Amniotic stem cell (primary cell): ENCODE measurements at places on chromosomes 7 and 10.

GRCh38 chr7:143299840-143300239 lies 11.7 kb downstream of the CASP2 start:
- no peak for DNase-seq

DNA sequence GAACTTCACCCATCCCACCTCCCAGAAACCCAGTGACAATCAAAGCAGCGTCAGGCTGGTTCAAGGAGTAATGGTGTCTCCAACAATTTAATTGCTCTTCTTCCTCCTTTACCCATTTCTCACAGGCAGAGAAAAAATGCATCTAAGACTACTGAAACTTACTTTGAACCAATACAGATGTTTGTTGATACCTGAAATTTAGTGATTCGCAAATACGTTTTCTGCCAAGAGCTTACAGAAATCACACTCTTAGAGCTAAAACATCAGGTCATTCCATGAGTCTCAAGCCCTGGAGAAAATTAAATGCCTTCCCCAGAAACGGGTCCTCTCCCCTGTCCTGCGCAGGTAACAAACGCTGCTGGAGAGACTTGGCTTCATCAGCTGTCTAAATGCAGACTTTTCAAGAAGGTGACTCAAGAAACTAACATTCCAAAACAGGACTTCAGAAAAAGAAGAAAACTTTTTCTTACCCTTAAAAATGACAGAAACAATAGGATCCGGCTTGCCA lies 443 bp downstream of the MYOF start:
- DNase-seq, result no peak

DNA sequence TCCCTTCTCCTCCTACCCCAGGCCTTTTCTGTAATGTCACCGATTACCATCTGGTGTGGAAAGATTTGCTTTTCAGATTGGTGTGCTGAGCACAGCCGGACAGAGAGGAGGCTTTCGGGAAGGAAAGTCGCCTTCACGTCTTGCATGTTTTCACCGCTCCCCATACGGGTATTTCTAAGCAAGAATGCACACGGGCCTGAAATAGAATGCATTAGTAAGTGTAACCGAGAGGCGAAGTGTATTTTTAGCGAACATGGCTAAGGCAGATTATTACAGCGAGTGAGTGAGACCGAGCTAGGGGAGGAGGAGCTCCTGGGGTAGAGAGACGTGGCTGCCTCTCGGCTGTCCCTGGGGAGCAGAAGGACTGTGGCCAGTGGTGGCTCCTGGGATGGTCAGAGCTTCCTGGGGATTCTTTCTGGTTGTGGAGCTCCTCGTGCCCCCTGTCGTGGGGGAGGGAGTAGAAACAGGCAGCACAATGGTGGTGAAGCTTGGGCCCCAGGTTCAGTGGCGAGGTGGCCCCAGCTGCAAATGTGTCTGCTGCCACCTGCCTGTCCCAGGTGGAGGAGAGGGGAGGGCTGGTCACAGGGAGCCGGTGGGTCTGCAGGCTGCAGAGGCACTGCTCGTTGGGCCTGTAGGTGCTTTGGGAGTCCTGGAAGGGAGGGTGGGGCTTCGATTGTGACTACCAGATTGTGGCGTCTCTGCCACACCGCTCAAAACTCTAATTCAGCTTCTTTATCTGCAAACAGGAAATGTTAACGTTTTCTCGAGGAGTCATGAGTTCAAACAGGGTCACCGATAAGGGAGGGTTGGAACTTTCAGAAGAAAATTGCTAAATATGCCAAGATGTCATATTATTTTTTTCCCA lies 135.8 kb downstream of the CAMK1D start:
- no peak for DNase-seq

DNA sequence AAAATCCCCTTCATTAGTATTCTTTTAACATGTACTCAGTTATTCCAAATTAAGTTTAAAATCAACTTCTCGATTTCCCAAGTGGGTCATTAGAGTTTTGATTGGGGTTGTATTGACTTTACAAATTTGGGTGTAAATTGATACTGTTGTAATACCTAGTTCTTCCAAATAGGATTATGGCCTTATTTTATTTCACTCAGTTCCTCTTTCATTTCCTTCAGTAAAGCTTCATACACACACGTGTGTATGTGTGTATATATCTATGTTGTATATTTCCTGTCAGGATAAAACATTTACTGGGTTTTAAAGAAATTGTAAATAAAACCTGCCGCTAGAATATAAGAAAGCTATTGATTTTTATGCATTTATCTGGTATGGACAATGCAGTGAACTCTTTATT lies 15.9 kb downstream of the YME1L1 start:
- DNase-seq, result no peak

DNA sequence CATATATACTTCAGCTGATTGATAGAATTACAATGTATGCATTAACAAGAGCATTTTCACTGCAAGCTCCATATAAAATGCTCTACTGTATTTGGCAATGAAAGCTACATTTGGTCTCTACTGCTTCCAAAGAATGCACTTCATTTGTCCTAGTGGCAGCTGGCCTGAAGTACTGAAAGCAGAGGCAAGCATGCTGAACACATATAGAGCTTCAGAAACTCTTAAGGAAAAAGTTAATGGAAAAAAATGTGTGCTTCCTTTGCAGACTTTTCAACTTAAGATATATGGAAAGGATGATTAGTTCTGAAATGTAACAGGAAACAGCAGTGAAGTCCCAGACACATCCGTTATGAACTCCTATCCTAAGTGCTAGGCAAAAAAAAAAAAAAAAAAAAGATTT lies 537.1 kb upstream of the POM121L12 start:
- no peak for DNase-seq

DNA sequence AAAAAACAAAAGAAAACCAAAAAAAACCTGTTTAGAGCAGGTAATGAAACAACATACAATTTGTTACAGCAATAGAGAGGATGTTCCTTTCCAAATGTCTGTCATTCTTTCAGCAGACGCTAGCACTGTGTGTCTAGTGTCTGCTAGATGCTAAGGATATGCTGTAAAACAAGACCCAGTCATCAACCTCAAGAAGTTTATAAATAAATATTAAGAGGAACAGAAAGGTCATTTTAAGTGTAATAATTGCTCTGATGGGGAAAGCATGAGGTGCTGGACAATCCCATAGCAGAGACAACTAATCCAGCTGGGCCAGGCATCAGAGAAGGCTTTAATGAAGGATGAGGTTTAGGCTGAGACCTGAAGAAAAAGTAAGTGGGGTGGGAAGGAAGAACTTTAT lies 23.3 kb upstream of the ASCC1 start:
- no peak for DNase-seq

DNA sequence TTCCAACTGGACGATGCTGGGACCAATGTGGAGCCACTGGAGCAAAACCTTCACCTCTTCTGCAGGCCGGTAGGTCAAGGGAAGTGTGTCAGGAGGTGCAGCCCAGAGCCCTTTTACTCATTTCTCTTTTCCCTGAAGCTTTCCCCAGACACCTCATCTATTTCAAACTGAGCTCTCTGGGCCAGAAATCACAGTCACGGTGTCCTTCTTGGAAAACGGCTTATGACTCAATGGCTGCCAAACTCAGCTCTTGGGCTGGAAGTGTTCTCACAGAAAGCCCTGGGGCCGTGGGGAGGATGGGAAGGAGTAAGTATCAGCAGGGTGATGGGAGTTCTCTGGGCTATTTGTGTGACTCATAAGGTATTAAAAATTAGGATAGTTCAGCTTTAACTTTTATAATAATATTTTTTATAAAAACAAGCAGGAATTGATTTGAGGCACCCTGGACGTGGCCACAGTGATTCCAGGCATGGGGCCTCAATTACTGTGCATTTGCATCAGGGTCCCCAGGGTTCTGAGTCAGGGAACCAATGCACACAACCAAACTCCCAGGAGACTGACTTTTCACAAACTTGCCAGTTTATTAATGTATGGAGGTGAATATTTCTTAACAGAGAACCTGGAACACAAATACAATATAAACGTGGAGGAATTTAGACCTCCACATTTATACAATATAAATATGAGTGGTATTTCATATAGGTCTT lies 187.4 kb upstream of the TMEM72 start:
- peak; percentile 68 for DNase-seq

DNA sequence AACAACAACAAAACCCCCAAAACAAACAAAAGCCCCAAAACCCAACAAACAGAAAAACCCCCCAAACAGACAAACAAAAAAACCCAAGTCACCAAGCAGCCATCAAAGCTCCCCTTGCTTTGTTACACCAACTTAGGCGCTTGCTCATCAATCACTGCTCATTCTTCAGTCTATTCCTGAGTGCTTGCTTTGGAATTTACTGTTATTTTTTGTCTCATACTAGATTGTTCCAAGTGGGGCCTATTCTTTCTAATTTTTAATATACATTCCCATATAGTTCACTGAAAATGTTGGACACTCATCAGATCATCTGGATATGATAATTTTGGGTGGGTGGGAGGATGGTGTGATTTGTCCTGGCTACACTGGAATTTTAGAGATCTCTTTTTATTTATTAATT lies 126.0 kb upstream of the JCAD start:
- no peak for DNase-seq

GRCh38 chr10:95588025-95588424 lies 26.9 kb upstream of the SORBS1 start:
- DNase-seq, result no peak

GRCh38 chr10:76905251-76905650 lies 732.4 kb downstream of the KCNMA1 start:
- no peak for DNase-seq

GRCh38 chr7:2646680-2647571 lies 15.1 kb downstream of the TTYH3 start:
- no peak for DNase-seq

- no peak for DNase-seq
Measured at GRCh38 chr10:22391600-22391999, 46.3 kb downstream of the SPAG6 start.

GRCh38 chr10:71985542-71986250 lies 21.5 kb downstream of the CHST3 start:
- DNase-seq, result no peak

GRCh38 chr10:60123172-60123571 lies 216.8 kb upstream of the CCDC6 start:
- DNase-seq, result no peak

GRCh38 chr7:145106001-145106400 lies 270.1 kb upstream of the TPK1 start:
- DNase-seq, result no peak

DNA sequence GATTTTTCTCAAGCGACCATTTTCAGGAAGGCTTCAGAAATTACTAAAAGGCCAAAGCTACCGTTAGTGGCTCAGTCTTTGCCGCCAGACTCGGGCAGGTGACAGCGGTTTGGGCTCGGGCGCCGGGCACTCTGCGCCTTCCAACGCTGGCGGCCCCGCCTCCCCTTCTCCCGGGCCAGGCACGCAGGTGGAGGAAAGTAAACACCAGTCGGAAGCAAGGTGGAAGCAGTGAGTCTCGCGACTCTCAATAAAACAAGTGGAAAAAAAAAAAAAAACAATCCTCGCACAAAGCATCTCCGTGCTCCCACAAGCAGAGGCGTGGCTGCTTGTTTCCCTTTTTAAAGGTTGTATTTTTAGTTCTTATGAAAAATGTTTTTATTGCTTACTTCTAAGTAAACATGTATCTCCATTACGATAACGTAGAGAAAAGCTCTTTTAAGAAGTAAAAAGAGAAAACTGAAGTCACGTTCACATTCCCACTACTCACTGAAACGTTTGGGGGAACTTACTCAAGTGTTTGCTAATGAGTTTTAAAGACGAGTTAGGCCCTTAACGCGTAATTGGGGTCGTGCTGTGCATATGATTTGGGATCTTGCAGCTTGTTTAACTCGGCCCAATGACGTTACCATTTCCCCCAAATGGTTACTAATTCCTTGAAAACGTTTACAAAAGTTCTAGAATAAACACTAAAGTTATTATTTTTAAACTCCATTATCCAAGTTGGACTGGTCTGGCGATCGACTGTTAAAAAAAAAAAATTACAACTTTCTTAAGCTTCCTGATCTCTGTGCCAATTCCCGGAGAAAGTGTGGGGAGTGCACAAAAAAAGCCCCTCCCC lies 864 bp downstream of the CDCA7L start:
- DNase-seq, result no peak

DNA sequence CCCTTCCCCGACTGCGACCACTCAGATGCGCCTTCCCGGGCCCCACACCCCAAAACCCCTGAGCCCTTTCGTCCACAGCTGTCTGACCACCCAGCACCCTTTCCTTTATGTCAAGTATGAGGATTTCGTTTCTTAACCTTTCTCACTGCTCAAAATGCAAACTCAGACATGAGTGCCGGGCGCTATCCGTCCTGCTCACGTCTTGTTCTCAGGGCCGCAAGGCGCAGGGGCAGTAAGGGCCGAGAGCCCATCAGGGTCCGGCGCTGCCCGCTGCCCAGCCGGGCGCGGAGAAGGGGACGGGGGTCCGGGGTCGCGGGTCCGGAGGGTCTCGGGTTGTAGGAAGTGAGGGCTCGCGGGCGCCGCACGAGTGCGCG lies 670 bp upstream of the RBM33 start:
- no peak for DNase-seq
